ENCODE measurements at places on chromosomes 13 and 19.
A peak's percentile ranks its signal among the peaks of the same experiment; 100 is the strongest.

GRCh38 chr13:23467932-23468278 is 34.4 kb upstream of the SACS start:
- DNase-seq = no peak

DNA sequence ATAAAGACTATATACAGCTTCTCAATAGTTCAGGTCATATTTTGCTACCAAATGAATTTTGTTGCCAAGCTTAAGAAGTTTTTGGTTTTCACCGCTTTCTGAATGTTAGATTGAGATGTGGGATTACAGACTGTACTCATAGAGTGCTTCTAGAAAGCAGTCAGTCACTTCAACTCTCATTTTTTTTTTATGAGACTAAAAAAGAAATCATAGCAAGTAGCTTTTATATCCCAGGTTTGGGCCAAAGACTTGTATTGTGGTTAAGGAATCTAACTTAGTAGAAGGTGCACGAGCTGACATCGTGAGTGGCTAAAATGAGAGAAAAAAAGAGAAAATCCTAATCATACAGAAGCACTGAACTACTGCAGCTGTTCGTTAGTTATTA is 2.2 kb upstream of the USPL1 start:
- no peak for DNase-seq

GRCh38 chr13:20518660-20519100 is 7.0 kb downstream of the CRYL1 start:
- DNase-seq = no peak

GRCh38 chr13:111216166-111216960 is 101.3 kb downstream of the ARHGEF7 start:
- no peak for DNase-seq

DNA sequence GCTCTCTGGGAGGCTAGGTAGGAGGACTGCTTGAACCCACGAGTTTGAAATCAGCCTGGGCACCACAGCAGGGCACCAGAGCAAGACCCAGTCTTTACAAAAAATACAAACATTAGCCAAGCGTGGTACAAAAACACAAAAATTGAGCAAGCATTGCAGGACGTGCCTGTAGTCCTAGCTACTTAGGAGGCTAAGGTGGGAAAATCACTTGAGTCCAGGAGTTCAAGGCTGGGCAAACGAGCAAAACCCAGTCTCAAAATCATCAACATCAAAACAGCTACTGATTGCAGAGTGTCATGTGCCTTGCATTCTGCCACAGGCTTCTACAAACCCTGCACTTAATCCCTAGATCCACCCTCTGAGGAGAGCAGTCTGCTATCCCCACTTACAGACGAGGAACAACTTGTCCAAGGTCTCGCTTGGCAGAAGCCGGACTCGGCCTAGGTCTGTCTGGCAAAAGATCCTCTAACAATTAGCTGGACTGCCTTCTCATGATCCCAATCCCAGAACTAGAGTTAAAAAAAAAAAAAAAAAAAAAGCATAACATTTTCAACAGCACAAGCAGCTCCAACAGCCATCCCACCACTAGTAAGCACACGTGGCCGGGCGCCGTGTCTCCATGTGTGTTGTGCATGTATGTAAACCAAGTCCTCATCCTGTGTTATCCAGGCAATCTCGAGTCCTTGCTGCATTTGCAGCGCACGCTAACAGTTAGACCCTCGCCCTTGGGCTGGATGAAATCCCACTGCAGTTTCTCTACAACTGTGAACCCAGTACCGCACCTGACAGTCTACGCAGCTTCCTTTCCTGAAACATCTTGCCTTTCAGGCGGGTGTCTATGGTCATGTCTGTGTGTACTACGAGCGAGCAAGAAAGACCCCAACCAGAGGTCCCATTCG is 2.0 kb downstream of the PPP6R1 start:
- no peak for DNase-seq

DNA sequence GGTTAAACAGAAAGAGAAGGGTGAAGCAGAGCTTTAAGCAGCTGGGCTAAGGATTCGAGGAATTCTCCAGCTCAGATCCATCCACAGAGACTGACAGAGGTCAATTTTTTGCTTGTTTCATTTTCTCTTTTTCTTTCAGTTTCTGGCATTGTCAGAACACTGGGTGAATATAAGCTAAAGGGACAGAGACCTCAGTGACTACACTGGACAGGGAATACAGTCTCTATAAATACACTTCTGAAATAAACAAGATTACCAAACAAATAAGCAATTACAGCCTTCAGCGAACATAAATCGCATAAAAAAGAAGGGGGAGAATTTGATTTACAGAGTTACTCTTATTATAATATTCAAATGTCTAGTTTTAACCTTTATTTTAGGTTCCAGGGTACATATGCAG is 3.7 kb upstream of the ZNF441 start:
- DNase-seq = no peak

DNA sequence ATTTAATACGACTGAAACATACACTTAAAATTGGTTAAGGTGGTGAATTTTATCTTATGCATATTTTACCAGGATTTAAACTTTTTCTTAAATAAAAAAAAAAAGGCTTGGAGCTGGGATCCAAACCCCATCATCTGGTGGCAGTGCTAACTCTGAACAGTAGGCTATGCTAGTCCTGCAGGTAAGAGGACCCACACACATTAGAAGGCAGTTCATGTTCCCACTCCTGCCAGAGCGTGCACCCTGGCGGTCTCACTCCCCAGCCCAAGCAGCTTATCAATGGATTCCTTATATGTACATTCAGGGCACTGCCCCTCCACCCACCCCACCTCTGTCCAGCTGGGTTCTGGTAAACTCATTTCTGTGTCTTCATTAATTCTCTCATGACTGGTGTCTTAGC is 31.3 kb upstream of the CEBPA start:
- no peak for DNase-seq

GRCh38 chr19:5974721-5975387 is 3.1 kb downstream of the RANBP3 start:
- no peak for DNase-seq

GRCh38 chr13:79775830-79776229 is 294.9 kb downstream of the NDFIP2 start:
- no peak for DNase-seq

DNA sequence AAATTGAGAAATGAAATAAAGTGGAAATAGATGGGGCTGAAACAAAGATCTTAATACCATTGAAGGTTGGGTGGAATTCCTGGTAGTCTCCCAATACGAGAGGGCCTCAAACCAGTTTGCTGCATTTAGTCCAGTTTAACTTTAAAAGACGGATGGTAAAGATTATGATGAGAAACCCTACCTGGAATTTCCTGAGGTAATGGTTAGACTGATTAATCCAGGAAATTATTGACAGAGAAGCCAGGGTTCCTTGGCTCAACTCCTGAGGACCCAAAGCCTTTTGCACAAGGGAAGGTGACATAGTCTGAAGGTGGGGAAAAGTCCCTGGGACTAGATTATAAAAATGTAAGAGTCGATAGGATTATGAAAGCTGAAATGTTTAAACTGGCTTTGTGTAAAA is 133.2 kb upstream of the SLITRK5 start:
- no peak for DNase-seq

- no peak for DNase-seq
These were observed 32.6 kb downstream of the CELF5 start for GRCh38 chr19:3257071-3257470.

GRCh38 chr13:109654341-109655205 is 131.8 kb downstream of the IRS2 start:
- DNase-seq = no peak

GRCh38 chr19:45056831-45057230 is 18.0 kb downstream of the CLASRP start:
- no peak for DNase-seq

GRCh38 chr19:1253514-1254080 is 5.2 kb downstream of the MIDN start:
- DNase-seq = no peak

- no peak for DNase-seq
These were observed 441.5 kb upstream of the PCDH20 start for GRCh38 chr13:61857198-61857597.

- no peak for DNase-seq
These were observed 394.8 kb downstream of the KLF12 start for GRCh38 chr13:73739394-73739793.

GRCh38 chr13:44017756-44018309 is 138.1 kb downstream of the LACC1 start:
- no peak for DNase-seq

GRCh38 chr19:291561-292280 is 518 bp upstream of the PLPP2 start:
- no peak for DNase-seq

DNA sequence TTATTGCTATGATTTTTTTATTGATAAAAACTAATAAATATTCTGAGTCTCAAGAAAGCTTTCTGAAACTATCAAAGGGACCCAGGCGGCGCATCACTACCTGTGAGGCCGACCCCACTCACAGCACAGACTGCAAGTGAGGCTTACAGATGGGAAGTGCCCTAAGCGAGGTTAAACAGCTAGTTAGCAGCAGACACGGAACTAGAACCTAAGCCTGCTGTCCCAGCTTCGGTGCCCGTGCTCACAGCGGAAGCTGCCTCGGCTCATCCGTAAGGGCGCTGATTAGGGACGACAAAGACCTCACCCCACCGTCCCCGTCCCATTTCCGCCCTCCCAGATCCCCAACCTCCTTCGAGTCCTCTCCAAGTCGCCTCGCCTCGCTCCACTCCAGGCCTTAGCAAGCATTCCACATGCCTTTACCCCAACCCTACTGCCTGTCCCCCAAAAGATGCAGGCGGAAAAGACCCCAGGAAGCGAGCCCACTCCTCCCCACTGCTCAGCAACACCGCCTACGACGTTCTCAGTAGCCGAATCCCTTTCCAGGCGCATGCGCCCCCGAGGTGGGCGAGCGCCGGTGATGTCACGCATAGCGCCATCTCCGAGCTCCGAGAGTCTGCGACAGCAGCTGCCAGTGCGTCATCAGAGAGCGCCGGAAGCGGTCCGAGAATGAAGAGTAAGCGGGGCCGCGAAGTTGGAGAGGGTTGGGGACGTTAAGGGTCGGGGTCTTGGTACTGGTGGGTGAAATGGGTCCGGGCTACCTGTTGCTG is at the start of gene POP4:
POP4 (plus strand) TSS at position 631 of the 767 bp plus-strand sequence; CDS start at position 667, 36 bp downstream.
- peak; percentile 97 for DNase-seq

DNA sequence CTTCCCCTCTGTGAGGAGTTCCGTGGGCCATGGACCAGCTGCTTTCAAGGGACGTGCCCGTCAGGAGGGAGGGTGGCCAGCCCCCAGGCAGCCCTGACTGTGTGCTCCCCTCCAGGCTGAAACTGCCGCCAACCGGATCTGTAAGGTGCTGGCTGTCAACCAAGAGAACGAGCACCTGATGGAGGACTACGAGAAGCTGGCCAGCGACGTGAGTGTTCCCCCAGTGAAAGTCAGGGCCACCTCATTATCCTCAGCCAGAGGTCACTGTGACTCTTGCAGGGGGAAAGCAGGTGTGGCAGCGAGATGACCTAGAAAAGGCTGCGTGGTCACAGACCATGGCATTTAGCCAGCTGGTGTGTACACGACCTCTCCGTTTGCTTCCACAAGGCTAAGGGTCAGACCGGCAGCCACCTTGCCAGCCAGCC is 29.9 kb downstream of the CAPN12 start:
- no peak for DNase-seq

GRCh38 chr19:47124937-47125668 is 5.5 kb upstream of the SAE1 start:
- DNase-seq = no peak

DNA sequence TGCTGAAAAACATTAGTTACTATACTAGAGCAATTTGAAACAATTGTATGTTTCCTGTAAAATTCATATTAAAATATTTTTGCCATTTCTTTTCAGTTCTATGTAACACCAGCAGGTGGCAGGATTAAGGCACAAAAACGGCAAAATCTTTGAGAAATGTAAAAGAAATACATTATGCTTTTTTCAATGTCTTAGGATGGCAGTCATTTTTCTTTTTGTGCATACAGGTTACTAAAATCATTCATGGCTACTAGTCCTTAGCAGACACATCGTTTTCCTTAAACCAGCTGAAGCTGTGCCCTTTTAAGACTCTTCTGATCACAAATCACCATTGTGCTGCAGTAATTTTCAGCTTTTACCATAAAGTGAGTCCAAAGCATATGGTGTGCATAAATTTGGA is 800.7 kb upstream of the SLITRK5 start:
- no peak for DNase-seq

- no peak for DNase-seq
These were observed 59.8 kb downstream of the AP1M1 start for GRCh38 chr19:16257509-16258002.

- no peak for DNase-seq
These were observed 503.1 kb downstream of the FOXO1 start for GRCh38 chr13:40163066-40164000.

DNA sequence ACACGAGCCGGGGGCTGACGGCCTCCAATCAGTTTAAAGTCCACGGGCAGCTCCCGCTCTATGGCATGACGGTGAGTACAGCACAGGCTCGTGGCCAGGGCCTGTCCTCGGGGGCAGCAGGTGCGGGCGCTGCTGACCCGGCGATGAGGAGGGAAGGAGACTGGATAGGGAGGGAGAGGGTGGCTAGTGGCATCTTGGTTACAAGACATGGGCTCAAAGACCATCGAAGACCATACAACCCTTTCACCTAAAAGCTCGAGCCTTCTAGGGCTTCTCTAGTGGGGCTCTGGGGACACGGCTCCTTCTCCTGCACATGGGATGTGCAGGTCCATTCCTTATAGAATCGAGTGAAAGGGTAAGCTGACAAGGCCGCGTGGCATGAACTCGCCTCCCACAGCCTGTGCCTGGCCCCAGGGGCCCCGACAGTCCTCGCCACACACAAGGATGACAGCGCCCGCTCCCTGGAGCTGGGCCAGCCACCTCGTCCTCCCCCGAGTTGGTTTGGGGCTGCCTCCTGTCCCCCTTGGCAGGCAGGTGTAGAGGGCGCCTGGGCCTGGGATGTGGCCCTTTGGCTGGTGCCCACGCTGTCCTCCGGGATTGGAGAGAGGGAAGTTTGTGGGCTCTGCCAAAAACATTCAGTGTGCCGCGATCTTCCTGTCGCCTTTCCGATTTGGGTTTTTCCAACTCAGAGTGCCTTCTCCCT is 137.6 kb downstream of the STK24 start:
- no peak for DNase-seq

DNA sequence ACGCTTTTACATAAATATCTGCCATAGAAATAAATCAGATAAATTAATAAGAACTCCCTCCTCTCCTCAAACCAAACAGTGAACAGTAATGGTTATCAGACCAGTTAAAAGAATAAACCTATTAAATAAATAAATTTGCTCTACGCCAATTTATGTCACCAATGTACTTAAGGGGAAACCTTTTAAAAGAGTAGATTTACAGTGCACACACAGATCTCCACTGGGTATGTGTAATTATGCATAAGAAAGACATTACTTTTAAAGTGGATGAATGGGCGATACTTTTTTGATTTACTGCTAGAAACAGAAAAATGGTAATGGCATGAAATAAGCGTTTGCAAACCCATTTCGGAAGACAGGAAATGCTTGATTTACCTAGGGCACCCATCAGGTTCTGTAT is 34.9 kb upstream of the C19orf12 start:
- DNase-seq = no peak

All from vagina (tissue), 2 donors.